ENCODE measurements at places on chromosomes 5 and 9. TPM values are rescaled to one million over a fixed set of nuclear protein-coding genes. Genes with fewer than 3 reads are reported as not detected.

DNA sequence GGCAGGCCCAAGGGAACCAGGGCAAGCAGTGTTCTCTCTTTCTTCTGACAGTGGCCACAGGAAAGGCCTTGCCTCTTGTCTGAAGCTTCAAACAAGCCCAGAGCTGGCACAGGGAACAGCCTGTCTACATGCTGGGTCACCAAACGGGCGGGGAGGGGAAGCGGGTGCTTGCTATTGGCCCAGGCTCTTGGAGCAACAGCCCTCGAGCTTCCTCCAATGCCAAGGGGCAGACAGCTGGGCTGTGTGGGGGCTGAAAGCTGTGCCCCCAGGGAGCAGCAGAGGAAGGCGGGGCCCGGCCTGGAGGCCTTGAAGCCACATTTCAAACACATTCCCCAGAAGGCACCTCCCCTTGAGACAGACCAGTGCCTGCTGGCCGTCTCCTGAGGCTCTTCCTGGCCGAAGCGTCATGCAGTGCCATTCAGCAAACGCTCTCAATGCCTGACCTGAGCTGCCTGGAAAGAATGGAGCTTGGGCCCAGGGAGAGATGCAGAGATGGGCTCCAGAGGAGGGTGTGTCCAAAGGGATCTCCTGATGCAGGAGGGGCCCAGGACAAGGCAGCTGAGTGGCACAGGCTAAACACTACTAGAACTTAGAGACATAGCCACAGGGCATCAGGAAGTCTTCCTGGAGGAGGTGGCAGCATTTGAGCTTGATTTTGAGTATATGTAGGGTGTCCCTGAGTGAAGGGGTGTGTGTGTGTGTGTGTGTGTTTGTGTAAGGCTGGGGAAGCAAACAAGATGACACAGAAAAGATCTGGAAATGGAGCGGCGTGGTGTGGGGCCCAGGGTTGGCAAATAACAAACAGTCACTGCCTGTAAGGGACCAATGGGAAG, 2.5 kb downstream of the FIBCD1 start:
- DNase-seq: no peak

The AQP3 gene
- 4.9 TPM for polyA plus RNA-seq

The HAND1 gene
- polyA plus RNA-seq: not detected

DNA sequence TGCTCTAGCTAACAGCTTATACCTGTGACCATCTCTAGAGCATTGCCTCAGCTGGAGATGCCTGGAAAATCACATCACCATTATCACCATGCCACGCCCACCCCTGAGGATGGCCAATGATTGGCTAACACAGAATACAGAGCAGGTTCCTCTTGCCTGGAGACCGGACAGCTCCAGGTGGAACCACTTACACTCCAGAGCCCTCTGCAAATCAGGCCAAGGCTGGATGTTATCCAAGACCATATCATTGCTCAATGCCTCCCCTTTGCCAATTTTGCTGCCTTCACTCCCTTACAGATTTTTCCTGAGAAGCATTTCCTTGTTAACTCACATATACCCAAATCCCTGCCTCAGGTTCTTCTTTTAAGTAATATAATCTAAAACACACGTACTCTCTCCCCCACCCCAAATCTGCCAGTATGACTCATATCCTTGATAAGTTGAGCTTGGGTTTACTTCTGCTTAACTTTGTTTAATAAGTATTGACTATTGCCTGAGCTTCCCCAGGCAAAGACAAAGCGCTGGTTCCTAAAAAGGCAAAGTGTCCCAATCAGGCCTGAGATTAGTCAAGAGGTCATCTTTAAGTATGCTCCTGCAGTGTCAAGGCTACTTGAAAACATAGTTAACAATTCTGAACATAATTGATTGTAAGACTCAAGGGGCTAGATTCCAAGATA, 309.6 kb downstream of the EPB41L4A start:
- no peak for DNase-seq

GRCh38 chr5:121805911-121806310, 45.8 kb upstream of the FTMT start:
- DNase-seq: no peak

The SLC45A2 gene
- polyA plus RNA-seq: 0.14 TPM

DNA sequence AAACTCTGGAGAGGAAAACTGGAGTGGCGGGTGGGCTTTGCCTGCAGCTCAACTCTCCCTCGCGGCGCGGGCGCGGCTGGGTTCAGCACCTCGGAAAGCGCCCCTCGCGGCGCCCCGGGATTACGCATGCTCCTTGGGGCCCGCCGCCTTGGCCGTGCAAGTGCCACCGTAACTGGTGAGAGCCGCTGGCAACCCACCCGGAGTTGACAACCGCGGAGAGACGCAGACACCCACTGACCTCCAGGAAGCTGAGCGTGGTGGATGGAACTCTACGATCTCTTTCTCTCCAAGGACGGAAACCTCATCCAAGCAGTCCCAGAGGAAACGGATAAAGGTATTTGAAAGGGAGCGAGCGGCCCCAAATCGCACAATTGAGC, 194 bp upstream of the RXFP3 start:
- DNase-seq: peak; percentile 60

DNA sequence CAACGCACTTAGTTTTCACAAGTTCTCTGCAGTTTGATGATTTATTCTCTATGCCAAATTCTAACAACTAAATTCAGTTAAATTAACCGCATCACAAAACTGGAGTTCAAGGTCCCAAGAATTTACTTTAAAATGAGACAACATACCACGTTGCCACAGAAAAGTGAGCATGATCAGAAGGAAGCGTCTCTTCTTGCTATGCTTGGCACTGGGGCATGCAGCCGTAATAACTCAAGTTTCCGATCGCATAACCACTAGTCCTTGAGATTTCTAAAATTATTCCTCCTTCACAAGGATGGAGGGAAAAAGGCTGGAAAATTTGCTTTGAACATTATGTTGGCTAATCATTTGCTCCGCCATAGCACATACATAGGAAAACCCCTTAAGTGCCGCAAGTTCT, 13.9 kb downstream of the NFIB start:
- DNase-seq: no peak

GRCh38 chr9:133137451-133138231, 16.6 kb upstream of the RALGDS start:
- DNase-seq: no peak

The FCN2 gene
- polyA plus RNA-seq: not detected

The NELFB gene
- polyA plus RNA-seq: 49.0 TPM

DNA sequence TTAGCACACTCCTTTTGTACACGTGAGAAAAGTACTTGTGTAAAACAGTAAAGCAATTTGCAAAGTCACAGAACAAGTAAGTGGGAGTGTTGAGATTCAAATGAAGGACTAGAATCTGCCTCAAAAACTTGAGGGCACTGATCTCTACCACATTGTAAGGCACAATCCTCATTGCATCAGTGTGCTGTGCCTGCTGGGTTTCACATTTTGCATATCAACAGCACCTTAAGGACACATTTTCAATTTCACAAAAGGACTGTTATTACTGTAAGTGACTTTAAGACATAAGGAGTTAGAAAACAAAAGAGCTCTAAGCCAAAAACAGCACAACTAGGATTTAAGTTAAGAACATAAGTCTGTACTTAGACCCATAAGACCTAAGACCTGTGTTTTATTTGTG, 44.7 kb upstream of the HK3 start:
- no peak for DNase-seq

DNA sequence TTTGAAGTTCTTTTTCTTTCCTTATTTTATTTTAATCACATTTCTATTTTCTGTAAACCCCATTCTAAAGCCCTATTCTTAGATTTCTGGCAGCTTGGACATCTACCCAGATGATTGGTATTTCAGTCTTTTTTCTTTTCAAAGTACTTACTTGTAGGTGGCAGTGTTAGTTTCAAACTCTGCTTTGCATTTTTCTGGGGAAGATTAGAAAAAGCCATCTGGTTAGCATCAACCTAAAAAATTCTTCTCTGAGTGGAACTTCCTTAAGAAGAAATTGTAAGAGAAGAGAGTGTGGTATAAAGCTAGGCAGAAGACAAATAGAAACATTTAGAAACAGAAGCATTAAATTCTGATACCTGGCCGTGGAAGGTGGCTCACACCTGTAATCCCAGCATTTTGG, 17.2 kb upstream of the TENT2 start:
- no peak for DNase-seq

GRCh38 chr9:134061688-134062371, 6.0 kb downstream of the BRD3 start:
- DNase-seq: no peak

- no peak for DNase-seq
Observed at GRCh38 chr9:69519470-69520240, 152.5 kb downstream of the APBA1 start.

- no peak for DNase-seq
Observed at GRCh38 chr9:137462396-137462985, 3.4 kb upstream of the NSMF start.

The LVRN gene
- 0.79 TPM for polyA plus RNA-seq

The GMCL2 gene
- polyA plus RNA-seq: 0.08 TPM

DNA sequence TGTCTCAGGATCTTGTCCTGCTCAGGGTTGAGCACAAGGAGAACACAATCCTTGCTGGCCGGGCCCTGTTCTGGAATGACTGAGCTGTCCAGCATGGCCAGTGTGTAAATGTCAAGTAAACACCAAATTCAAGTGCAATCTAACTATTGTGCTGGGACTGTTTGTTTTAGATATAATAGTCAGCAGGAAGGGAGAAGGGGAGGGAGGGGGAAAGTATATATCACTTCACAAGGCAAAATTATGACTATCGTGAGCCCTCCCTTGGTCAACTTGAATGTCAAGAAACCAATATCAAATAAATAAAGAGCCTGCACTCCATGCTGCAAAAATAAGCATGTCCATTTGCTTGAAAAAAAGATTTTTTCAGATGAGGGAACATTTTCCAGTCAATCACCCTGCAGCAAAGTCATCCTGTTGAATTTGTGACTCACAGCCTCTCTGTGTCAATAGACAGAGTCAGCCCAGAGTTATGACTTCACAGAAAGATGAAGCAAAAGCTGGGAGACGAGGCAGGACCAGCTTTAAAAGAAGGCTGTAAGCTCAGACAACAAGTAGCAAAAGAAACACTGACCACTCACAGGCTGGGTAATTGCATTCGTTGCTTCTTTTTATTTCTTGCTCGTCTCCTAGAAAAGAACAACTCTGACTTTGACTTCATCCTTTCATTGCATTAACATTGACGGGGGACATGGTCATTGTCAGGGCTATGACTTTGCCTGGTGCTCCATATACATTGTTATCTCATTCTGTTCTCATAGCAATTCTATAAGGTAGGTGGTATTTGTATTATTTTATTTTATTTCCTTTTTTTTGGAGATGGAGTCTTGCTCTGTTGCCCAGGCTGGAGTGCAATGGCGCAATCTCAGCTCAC, 15.3 kb upstream of the KLF4 start:
- no peak for DNase-seq

GRCh38 chr5:147188200-147189108, 46.4 kb upstream of the STK32A start:
- DNase-seq: peak; percentile 46

DNA sequence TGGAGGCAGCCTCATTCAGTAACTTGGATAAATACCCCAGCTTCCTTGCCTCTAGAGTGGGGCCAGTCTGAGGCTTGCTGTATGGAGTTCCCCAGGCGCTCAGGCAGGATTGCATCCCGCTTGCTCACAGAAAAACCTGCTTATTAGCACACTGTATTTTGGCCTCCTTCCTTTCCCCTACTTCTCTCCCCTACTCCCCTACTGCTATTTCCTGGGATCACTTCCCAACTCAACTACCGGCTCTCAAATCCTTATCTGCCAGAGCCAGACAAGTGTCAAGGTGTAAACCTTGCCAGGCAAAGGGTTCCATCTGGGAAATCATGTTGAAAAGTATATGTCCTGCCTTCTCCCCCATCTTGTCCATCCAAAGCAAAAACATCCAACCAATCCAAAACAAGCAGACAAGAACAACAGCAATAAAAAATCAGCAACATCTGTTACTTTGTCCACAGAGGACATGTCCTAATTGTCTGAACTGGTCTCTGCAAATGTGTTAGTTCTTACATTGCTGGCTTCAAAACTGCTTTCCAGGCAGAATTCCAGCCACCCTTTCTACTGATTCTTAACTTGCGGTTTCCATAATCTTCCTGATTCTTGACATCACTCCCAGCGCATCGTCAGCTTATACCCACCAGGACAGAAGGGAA, 164.1 kb upstream of the SEMA6A start:
- DNase-seq: no peak

GRCh38 chr5:140978260-140978659, 12.0 kb downstream of the PCDHAC2 start:
- DNase-seq: no peak

DNA sequence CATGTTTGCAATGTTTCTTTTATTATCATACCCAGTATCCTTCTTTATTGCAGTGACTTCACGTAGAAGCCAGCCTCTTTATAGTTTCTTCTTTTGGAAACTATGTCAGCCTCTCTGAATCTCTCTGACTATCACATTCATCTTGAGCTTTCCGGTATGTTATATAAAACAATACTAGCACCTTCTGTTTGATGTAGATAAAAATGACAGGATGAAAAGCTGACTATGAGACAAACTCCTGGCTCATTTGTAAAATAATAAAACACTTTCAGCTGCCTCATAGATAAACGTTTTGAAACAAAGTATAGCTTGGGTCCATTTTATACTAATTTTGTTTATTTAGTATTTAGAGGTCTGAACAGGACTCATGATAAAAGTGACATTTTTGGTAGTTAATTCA, 1145.4 kb upstream of the NUDT12 start:
- no peak for DNase-seq

- no peak for DNase-seq
Observed at GRCh38 chr5:57862471-57862911, 379.9 kb upstream of the ACTBL2 start.

- no peak for DNase-seq
Observed at GRCh38 chr9:114811966-114812636, 6.3 kb upstream of the TNFSF15 start.

DNA sequence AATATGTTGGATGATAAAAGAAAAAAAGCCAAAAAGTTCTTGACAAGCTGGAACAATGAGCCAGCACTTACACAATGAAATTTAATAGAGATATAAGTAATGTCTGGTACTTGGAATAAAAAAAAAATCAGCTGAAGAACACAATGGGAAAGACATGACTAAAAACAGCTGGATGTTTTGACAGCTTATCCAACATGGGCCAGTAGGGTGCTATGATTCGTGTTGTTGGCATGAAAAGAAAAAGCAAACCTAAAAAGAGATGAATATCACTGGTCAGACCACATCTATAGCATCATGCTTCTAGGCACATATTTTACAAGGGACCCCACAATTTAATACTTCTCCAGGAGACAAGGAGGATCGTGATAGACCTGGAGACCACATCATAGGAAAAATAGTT, 175.3 kb downstream of the ARL15 start:
- no peak for DNase-seq

The PTGES2 gene
- polyA plus RNA-seq: 42.4 TPM

- no peak for DNase-seq
Observed at GRCh38 chr9:33860200-33860871, 43.4 kb downstream of the UBE2R2 start.

DNA sequence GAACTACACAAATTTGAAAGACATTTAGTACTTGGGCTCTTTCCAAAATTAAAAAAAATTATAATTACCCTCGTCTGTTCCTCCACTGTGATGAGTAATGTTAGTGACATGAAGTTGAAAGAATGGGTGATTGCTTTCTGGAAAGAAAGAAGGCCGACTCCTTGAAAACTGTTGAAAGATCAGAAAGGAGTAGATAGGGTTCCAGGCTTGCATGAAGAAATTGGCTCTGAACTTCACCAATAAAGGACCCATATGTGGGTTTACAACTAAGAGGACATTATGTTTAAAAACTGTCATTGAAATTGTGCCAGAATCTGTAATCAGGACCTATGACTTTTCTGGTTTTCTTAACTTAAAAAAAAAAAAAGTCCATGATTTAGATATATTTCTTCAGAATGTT, 20.7 kb upstream of the MOCS2 start:
- no peak for DNase-seq

All from left renal pelvis (tissue), 4 donors.